Motor neuron (in vitro differentiated cells): ENCODE measurements at places on chromosomes 12 and 14.

- no peak for ATAC-seq
Observed at GRCh38 chr12:109730306-109731145, 16.9 kb downstream of the FAM222A start.

GRCh38 chr12:95114766-95115405 lies 41.5 kb upstream of the NR2C1 start:
- ATAC-seq: no peak

GRCh38 chr14:35268946-35269345 lies 23.2 kb upstream of the PSMA6 start:
- no peak for ATAC-seq

GRCh38 chr12:795305-795704 lies 42.9 kb downstream of the WNK1 start:
- ATAC-seq: no peak

- no peak for ATAC-seq
Observed at GRCh38 chr12:21330682-21331253, 3.9 kb downstream of the SLCO1A2 start.

- no peak for ATAC-seq
Observed at GRCh38 chr12:116849216-116849615, 32.0 kb downstream of the HRK start.

DNA sequence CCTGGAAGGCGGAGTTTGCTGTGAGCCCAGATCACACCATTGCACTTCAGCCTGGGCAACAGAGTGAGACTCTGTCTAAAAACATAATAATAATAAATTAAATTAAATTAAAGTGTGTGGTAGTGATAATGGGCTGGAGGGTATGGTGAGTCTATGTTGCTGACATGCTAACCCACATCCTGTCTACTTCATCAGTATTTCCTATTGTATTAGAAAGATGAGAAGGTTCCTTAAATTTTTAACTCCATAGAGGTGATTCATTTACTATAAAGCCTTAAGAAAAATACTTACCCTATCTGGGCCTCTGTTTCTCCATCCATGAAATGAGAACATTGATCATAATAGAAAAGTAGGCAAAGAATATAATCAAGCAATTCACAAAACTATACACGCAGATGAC lies 280.5 kb downstream of the FBXL14 start:
- ATAC-seq: no peak

DNA sequence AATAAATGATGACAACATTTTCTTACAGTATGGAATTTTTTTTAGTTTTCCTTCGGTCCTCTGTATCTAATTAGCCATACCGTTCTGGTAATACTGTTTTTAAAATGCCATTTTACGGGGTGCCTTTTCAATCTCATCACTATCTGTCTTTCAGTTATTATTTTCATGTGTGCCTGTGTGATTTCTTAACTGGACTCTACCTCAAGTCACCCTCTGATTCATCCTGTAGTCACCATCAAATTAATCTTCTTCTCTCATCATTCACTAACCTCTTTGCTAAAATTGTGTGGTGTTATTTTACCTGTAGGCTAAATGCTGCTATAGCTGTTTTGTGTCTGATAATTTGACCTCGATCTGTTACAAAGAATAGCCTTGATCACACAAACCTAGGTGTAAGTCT lies 16.0 kb upstream of the CCT2 start:
- no peak for ATAC-seq

DNA sequence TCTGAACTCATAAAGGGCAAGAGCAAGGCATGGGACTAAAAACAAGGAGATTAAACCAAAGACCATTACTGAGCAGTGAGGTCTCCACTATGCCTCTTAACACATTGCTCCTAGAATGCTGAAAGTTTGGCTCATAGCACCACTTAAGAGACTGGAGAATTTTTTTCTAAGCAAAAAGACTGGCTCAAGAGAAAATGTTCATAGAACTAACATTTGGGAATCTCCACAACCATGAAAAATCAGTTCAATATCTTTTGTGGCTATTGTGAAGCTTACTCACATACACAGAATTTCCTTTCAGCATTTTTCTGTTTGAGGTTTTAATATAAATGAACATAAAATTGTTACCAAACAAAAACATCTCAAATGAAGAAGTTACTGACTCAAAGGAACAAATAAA lies 255.8 kb downstream of the CCDC91 start:
- no peak for ATAC-seq

GRCh38 chr12:112977641-112978040 lies 678 bp upstream of the OAS2 start:
- ATAC-seq: no peak

DNA sequence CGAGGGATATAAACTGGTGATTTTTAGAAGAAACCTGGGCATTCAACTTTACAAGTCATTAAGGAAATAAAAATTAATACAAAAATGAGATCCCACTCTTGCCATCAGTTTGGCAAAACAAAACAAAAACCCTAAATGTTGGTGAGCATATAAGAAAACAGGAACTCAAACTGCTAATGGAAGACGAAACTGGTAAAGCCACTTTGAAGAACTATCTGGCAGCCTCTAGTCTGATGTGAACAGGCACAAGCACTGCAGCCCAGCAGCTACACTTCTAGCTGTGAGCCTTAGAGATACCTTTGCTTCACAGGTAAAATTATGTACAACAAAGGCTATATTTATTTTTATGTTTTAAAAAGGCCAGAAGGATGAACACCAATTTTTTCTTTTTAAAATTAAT lies 459.6 kb downstream of the ZFP36L1 start:
- ATAC-seq: no peak

GRCh38 chr12:68237078-68237477 lies 11.5 kb upstream of the IL26 start:
- no peak for ATAC-seq

DNA sequence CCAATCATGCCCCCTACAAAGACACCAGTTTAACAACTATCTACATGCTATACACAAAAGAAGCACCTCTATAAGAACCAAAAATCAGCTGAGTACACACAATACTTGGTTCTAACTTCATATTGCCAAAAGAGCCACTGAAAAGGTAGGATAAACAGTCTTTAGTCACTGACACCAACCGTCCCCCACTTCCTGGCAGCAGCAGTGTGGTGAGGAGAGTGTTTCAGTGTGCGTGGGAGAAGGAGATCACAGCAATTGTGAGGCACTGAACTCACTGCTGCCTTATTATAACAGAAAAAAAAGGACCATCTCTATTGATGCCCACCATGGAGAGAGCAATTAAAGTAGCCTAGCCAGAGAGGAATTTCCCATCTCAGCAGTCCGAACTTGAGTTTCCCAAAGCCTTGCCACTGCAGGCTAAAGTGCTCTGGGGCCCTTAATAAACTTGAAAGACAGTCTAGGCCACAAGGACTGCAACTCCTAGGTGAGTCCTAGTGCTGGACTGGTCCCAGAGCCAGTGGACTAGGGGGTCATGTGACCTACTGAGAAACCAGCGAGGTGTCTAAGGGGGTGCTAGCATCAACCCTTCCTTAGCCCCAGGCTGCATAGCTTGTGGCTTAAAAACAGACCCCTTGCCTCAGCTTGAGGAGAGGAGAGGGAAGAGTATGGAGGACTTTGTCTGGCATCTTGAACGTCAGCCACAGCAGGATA lies 37.1 kb upstream of the LMNTD1 start:
- ATAC-seq: no peak

- ATAC-seq: no peak
Observed at GRCh38 chr14:71472356-71473340, 459.6 kb upstream of the RGS6 start.

DNA sequence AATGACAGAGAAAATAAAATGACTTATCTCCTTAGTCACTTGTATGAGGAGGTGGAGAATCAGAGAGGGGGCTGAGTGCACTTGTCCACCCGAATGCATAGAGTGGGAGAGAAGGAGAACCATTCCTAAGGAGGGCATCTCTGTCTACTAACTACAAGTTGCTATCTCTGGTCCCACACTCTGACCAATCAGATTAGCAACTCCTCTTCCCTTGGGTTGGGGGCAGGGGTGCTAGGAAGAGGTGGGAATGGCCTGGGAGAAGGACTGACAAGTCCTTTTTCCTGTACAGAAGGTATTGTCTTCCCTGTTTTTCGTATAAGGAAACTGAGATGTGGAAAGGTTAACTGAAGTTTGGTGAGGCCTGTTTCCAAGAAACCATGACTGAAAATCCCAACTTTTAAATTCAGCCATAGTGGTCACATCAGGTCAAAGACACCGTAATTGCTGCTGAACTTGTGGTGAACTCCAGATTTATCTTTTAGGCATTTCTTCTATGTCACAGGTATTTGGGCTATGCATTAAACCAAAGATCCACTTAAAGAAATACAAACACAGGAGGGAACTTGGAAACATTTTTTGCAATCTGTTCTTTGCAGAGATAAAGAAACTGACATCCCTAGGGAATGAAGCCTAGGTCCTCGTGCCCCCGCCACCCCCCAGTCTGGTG lies 207.8 kb downstream of the CRADD start:
- no peak for ATAC-seq

GRCh38 chr12:54945082-54945481 lies 39.5 kb downstream of the TESPA1 start:
- ATAC-seq: no peak

DNA sequence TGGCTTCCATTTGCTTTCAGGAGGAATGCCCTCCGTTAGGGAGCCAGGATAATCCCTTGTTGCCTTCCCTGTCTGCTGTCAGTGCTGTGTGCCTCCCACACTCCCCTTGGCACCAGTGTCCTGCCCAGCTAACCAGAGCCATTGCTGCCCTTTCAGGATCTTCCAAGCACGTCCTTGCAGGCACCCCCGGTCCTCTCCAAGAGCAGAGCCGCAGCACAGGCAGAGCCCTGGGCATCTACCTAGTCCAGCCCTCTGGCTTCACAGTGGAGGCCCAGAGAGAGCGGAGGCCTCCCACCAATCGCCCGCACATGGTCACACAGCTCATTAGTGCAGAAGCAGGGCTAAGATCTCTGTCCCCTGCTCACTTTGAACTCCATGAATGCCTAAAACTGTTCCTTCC lies 39.0 kb upstream of the TSPAN9 start:
- no peak for ATAC-seq

- no peak for ATAC-seq
Observed at GRCh38 chr12:89382328-89382727, 30.0 kb upstream of the DUSP6 start.

- ATAC-seq: no peak
Observed at GRCh38 chr12:45381351-45381750, 165.5 kb downstream of the ANO6 start.

GRCh38 chr12:69070319-69071090 lies 137.5 kb upstream of the CPM start:
- peak; percentile 81 for ATAC-seq

DNA sequence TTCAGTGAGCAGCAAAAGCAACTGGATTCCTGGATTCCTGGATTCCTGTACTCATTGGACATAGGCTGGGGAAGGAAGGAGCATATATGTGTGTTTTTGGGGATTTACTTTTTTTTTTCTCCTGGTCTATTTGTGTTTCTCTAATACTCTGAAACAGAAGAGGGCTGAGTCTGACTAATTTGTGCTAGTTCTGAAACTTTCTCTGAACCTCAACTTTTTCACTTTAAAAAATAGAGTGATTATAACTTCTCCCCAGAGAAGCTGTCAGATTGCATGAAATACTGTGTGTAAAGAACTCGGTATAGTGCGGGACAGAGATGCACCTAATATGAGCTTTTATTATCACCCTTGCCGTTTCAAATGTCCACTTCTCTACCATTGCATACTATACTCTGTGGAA lies 529.5 kb downstream of the TMTC2 start:
- no peak for ATAC-seq

DNA sequence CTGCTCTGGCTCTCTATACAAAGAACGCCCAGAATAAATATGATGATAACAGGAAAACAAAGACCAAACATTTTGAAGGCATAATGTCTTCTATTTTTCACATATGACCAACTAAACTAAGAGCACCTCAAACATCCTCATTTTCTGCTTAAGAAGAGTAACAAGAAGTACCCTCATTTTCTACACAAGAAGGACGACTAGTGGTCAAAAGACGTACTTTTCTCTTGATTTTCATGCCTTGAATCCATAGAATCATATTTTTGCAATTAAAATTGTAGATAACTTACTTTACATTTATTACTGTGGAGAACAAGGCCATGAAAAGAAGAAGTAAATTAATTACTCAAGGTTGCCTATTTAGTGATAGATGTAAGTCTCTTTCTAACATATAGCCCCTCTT lies 358.6 kb downstream of the DUSP6 start:
- ATAC-seq: no peak

DNA sequence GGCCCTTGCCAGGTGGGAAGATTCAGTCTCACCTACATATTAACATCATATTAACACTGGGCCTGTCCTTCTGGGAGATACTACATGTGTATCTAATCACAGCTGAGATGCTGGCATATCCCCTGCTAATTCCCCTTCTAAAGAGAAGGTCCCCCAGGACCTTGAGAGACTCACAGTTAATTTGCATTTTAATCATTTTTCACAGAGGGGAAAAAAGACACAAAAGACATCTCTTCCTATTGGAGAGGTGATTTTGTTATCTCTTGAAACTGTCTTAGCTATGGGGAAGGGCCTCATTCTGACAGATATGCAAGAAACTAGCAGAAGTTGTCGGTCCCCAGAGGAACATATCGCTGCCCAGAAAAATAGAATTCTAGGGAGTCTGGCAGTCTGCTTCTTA lies 7.5 kb downstream of the C14orf132 start:
- no peak for ATAC-seq

DNA sequence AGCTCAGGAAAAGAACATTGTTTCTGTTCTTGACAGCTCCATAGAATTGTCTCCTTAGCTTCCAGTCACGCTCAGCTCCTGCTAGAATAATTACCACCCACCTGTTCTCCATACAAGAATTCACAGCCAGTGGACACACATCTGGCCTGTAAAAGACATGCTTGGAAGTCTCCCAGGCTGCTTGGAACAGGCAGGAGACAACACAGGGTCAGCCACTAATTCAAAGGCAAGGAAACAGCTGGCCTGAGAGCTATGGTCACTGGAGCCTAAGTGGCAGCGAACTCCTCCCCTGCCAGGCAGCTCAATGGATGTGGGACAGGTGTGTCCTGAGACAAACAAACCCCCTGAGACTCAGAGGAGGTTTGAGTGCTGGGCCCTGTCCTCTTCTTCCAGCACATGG lies 22.9 kb upstream of the LTBP2 start:
- peak; percentile 27 for ATAC-seq

DNA sequence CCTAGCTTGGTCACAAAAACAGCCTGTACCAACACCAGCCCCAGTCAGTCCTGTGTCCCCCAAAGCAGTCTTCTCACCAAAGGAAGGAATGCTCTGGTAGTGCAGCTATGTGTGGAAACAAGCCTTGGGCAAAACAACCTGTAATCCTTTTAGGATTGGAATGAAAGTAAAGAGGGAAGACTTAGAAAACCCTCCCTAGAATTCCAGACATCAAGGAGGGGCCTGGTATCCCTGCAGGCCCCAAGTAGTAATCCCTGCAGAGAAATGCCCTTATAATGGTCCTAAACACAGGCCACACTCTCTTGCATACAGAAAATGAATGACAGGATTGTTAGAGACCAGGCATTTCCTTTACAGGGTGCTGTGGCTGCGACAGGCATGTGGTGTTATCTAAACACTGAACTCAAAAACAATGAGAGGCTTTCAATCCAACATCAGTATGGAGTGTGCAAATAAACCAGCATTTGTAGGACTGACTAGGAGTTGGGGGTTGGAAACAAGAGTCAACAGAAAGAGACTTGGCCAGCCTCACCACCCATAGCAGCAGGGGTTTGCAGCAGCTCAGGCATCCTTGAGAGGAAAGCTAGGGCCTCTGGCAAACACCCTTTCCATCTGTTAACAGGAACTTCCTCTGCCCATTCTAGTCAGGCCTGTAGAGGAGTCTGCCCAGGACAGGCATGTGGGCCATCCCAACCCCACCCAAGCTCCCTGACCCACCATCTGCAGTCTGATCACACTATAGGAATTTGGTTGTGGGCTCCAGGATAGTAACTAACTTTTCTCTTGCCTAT lies 59.1 kb downstream of the DCAF5 start:
- no peak for ATAC-seq
